ENCODE measurements at places on chromosomes 7 and 10.
A peak's percentile ranks its signal among the peaks of the same experiment; 100 is the strongest.

DNA sequence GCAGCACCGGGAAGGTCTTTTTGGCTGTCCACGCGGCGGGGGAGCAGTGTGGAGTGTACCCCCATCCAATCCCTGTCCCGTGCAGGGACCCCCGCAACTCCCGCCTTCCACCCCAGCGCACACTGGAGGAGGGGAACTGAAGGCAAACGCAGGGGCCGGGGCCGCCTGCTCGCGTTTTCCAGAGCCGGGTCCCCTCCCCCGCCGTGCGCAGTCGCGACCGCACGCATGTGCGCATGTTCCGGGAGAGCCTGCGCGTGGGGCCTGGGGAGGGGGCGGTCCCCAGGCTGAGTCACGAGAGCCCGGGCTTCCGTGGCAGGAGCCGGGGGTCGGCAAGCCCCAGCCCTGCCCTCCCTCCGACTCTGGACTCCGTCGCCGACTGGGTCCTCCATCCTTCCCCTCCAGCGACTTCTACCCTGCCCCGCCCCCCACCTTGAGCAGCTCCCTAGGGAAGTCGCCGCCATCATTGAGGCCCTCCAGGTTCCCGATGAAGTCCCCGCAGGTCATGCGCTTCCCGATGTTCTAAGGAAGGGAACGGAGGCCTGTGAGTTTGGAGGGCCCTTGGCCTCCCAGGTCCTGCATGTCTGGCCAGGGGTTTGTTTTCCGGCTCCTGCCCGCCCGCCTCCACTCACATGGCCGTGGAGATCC lies 8.0 kb downstream of the PSD start:
- no peak for DNase-seq

GRCh38 chr10:93773705-93774104 lies 16.0 kb downstream of the LGI1 start:
- no peak for DNase-seq

DNA sequence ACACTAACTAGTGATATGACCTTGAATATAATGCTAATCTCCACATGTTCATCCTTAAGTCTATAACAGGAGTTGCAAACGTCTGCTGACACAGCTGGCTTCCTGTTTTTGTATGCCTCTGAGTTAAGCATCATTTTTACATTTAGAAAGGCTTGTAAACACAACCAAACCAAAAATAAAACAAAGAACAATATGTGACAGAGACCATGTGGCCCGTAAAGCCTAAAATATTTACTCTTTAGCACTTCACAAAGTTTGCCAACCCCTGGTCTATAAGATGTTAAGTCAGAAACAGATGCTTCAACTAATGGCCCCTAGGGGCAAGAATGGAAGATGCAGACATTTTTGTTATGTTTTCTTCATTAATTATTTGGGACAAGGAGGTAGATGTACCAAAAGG lies 109.3 kb downstream of the CPEB3 start:
- DNase-seq = no peak

- no peak for DNase-seq
Measured at GRCh38 chr10:123759501-123760031, 93.4 kb downstream of the GPR26 start.

DNA sequence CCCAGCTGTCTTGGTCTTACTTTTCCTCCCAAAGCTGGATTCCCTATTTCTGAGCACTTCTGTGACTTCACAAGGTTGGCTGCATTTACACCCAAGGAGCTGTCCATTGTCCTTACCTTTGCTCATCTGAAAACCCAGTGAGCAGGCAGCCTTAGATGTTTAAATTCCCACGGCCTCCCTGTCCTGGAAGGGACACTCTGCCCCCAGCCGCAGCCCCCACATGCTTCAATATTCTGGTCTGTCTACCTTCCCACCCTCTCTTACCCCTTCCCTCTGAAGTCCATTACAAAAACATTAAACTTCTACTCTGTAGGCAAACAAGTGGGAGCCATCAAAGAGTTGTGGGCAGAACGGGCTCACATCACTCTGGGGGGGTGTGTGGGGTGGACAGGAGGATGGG lies 73.8 kb upstream of the EFCAB10 start:
- peak; percentile 13 for DNase-seq

DNA sequence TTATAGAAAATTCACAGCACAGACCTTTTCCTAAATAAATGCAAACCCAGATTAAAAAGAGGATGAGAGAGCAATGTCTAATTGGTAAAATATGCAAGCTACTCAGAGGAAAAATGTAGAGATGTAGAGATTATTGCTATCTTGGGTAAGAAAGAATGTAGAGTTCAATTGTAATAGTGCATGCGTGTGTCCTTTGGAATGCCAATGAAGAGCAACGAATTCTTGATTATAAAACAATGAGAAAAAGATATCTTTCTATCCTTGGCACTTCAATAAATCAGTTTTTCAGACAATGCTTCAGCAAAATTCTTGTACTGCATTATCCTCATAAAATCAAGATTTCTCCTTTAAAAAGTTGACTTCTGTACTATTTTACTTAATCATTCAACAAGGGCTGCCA lies 50.9 kb downstream of the SEMA3D start:
- DNase-seq = no peak

- DNase-seq = no peak
Measured at GRCh38 chr7:149854611-149855360, 16.6 kb downstream of the ZNF862 start.

DNA sequence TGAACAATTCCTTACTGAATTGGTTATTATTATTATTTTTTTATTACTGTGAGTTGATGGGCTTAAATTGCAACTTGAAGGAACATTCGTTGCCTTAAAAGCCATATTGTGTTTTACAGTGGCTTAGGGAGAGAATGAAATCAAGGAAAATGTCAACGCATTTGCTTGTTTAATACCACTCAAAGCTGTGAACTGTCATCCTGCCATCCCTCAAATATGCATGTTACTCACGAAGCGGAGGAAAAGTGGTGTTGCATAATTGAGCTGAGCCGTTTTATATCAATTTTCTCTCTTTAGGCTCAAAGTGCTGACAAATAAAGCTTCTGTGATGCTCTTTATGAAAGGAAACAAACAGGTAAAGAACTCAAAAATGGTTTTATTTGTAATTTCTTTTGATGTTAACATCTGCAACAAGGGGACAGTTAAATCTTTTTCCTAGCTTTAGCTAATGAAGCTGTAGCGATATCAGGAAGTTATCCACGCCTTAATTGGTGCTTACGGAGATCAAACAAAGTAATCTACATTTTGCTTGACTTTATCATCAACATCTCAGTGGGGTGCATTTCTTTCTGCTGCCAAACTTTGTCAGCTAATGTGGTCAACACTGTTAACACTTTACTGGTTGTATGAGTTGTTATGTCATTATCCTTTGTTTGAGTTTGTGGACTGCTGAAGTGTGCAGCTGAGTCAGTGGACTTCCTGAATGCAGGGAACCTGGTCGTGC lies 33.1 kb downstream of the GLRX3 start:
- DNase-seq = no peak

DNA sequence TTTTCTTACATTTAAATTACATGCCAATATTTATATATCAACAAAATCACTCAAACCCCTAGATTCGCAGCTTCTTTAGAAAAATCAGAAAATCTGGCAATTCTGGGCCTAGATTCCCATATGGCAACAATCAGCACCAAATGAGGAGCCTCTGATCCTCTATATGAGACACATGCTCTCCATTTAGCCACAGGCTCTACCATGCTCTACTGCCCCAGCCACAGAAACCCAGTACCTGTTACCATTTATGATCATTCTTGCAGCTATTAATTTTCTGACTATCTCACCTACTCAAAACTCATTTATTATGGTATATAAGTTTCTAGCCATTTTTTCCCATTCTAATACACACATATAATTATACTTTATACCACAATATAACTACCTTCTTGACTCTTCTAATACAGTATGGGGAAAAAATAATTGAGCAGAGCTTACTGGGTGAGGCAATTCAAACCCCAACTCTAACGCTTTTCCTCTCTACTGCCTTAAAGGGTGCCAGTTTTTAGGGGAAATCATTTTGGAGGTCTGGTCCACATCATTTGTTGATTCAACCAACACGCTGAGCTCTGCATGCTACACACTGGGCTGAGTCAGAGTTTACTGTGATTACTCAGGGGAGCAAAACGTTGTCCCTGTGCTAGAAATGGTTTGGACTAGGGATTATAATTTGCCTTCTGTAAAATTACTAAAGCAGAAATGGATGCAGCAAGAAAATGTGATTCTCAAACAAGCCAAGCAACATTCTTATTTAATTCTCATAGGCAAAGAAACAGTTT lies 11.6 kb downstream of the PDLIM1 start:
- DNase-seq = no peak

DNA sequence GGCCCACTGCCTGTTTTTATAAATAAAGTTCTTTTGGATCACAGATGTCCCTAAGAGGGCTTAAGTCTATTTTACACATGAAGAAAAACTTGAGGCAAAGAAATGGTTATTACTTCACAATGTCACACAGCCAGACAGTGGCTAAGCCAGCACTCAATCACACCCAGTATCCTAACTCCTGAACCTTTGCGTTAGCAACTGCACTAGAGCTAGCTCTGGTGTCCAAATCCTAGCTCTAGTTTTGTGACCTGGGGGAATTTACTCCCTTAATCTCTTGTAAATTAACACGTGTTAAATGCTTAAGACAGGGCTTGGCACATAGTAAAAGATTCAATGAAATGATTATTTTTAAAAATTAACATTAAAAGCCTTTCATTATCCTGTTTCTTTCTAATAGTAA lies 49.0 kb upstream of the TPK1 start:
- DNase-seq = no peak

DNA sequence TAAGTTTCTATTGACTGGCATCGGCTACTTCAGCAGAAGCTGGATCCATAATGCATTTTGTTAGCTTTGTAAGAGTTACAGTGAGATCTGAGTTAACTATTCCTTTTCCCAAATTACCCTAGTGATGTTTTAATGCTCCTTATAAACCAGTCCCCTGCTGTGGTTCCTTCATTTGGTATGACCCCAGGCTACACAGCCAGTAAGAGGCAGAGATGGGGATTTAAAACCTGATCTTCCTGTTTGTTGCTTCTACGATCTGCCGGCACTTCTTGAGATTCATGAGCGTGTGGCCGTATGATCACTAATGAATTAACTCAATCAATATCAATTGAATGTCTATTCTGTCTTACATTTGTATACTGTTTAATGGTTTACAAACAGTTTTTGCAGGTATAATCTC lies 86.1 kb downstream of the CACNB2 start:
- DNase-seq = no peak

DNA sequence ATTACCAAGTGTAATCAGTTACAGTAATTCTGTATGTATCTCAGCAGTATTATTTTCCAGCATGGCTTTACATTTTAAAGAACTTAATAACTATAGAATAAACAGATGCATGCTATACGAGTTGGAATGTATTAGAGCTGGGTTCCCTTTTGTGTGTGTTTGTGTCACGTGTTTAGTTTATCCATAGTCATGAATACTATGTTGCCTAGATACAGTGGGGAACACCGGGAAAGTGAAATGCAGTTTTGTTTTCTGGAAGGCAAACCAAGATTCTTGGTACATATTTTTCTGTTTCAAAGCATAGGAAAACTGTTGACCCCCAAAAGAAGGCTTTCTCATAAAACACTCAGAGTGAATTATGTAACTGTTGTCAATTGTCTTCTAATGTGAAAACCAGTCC lies 119.0 kb downstream of the FANK1 start:
- no peak for DNase-seq

- DNase-seq = no peak
Measured at GRCh38 chr10:102450374-102451104, 804 bp downstream of the C10orf95 start.

GRCh38 chr10:71392791-71393781 lies 3.6 kb upstream of the CDH23 start:
- no peak for DNase-seq

All from smooth muscle cell of the brain vasculature (primary cell).